Stimulated activated CD8-positive, alpha-beta memory T cell treated with anti-CD3 and anti-CD28 coated beads, Interleukin-15, amount 100 ng/mL, for 4 hours (primary cell): ENCODE measurements at places on chromosomes 12 and 14.

DNA sequence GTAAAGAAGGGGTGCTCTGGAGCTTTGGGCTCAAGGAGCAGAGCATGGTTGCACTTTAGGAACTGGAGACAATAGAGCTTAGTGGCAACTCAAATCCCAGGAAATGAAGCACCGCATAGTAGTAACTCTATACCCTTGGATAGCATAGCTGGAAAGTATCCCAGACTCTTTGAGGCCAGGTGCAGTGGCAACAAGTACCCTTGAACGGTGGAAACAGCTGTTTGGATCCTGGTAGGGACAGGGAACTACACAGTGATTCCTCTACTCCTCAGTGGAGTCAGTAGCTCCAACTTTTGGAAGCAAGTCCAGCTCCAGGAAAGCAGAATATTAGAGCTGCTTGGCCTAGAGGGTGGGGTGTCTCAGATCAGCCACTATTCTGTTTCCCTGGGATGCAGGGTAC, 129.0 kb upstream of the WSCD2 start:
- no peak for DNase-seq

DNA sequence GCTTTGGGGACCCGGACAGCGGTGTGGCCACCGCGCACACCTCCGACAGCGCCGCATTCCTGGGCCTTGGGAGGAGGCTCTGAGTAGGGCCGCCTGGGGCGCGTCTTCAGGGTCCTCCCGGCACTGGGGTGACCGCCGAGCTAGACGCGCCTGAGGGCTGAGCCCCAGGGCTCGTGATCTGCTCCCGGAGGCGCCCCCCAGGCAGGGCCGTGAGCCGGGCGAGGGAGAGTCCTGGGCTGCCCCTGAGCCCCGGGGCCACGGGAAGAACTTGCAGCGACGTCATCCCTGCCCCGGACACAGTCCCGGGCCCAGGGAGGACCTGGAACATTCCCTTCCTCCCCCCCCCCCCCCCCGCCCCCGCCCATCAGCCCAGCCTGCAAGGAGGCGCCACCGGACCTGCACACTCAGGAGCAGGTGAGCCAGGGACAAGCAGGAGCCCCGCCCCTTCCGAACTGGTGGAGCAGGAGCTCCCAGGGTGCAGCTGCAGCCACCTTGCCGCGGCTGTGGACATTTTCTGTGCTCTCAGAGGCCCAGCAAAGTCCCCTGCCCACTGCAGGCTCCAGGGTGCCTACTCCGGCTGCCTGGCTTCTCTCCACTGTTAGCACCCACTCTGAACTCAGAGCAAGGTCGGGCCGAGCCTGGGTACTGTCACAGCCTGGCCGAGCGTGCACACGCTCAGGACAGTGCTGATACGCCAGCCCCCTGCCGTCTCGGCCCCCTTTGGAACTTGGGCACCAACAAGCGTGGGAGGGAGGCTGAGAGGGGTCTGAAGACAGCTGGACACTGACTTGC, 50.7 kb downstream of the A2M start:
- DNase-seq = no peak

DNA sequence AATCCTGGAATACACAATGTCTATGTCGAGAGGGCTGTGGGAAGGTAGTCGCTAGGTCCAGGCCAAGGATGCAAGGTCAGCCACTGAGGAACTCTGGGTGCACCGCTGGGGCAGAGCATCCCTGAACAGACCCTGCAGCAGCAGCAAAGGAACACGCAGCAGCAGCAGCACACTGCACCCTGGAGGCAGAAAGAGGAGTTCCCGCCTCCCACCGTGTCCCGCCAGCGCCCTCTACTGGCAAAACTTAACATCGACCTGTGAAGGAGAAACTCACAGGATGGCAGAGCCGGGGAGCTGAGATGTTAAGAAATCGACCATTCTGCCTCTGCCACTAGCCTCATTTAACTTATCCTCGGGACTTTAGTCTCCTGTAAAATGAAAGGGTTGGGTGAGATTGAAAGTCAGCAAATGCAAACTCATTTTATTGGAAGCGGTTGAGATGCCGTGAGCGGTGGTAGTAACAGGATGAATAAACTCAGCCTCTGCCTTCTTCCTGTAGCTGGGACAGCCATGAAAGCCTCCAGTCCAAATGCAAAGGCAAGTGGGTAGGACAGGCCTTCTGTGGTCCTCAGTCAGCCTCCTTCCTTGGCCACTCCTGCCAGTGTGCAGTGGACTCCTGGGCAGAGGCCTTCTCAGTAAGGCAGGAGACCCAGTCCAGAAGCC, 45.6 kb downstream of the STAB2 start:
- DNase-seq = no peak

- DNase-seq = no peak
Observed at GRCh38 chr12:105369014-105369413, 38.5 kb downstream of the C12orf75 start.

DNA sequence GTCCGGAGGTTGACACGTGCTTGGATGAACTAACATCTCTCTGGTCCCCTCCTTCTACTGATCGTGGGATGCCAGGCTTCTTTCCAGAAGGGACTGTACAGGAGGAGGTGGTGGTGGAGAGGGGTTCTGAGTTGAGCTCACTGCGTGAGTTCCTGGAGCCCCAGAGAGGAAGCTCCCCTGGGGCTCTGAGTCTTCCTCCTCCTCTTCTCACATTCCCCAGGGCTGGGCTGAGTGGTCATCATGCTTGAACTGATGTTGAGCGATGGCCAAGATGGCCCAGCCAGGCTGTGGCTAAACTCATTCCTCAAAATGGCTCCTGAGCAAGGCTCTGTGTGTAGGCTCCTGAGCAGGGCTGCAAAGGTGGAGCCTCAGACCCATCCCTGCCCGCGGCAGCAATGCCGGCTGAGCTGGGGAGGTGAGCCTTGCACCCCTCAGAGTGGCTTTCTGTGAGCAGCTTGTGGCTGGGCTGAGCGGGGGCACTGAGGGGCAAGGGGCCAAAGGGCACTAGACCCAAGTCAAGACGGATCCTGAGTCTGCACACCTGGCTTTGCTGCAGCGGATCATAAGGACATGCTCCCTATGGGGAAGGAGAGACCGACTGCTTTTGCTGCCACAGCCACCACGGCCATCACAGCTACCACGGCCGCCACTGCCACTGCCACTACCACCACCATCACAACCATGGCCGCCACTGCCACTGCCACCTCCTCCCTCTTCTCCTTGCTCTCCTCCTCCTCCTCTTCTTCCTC, 35.4 kb downstream of the MEG3 start:
- DNase-seq = no peak
